ENCODE measurements at places on chromosomes 7 and 10.

- no peak for DNase-seq
Measured at GRCh38 chr10:109534193-109534592, 389.1 kb downstream of the XPNPEP1 start.

- DNase-seq, result no peak
Measured at GRCh38 chr10:12351889-12352288, 2.5 kb downstream of the CAMK1D start.

GRCh38 chr7:24842029-24842428 lies 84.8 kb upstream of the GSDME start:
- no peak for DNase-seq

DNA sequence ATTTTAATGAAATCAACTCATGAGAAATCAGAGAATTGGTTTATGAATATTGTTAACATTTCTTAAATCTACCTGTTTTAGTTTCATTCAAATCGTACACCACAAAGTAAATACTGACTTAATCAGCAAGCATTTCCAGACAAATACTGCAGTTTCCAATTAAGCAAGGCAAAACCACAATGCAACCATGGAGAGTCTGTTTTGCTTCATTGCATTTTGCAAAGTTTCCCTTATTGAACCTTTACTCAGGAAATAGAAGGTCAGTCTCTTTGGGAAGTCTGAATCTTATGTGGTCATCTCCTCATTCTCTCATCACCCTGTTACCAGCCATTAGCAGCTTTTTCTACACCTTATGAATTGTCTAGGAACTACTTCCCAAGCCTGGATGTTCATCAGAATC lies 400.5 kb downstream of the IPMK start:
- DNase-seq, result no peak

DNA sequence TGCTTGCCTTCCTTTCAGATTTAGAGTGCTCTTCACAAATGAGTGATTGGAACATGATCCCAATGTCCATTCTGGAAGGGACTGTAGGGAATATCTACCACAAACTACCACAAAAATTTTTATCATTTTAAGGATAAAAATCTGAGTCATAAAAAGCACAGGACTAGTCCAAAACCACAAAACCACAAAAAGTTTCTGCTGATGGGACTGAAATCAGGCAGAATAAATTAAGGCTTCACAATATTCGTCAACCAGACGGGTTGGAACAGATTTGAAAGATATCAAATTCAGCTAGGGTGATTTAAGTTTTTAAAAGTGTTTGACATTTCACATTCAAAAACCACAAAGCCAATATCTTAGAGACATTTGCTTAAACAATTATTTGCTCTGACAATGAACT lies 100.1 kb upstream of the PTN start:
- no peak for DNase-seq

- DNase-seq, result no peak
Measured at GRCh38 chr10:7003831-7004395, 406.9 kb downstream of the SFMBT2 start.

DNA sequence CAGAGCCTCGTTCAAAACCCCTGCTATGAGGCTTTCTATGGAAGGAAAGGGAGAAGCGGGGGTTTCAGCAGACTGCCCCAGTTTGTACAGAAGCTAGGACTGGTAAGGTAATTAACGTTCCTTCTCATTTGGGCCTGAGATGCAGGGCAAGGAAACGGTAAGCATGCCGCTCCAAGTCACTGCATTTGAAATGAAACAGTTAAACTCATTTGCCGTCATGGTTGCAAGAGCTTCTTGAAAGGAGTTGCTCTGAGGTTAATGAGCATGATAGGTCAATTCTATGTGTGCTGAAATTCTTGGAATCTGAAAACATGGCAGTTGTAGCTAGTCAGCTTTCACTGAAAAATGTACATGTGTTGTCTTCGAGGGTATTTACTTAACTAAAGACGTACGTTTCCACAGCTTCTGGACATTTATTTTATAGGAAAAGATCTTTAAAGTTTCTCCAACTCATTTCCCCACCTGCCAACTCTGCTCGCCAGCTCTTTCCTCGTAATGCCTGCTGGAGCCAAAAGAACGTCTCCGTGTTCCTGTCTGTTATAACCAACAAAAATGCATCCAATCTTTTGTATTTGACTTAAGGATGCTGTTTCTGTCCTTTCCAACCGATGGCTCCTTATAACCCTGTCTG lies 73.3 kb downstream of the ADAM12 start:
- DNase-seq, result peak; percentile 60

- no peak for DNase-seq
Measured at GRCh38 chr7:32616625-32617024, 121.3 kb downstream of the AVL9 start.

- no peak for DNase-seq
Measured at GRCh38 chr7:106982415-106982814, 62.1 kb upstream of the PRKAR2B start.

- DNase-seq, result no peak
Measured at GRCh38 chr10:123459371-123460091, 206.6 kb upstream of the GPR26 start.

- DNase-seq, result no peak
Measured at GRCh38 chr7:91824201-91824600, 56.3 kb downstream of the MTERF1 start.

GRCh38 chr10:227014-227413 lies 91.8 kb downstream of the ZMYND11 start:
- DNase-seq, result no peak

DNA sequence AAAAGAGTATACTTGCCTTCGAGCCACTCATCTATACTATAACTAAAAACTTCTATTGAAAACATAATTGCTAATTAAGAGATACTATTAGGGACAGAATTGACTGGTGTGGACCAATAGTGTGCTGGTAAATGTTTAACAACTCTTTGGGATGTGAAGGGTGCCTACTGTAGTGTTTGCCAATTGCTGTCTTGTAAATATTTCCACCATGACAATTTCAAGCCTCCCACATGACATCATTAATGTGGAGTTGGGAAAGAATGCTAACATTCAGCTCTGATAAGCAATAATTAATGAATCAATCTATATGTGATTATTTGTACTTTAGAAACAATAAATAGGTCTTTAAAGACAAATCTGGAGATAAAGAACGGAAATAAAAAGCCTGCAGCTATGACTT lies 136.8 kb downstream of the DGKB start:
- DNase-seq, result no peak

GRCh38 chr10:128859738-128860386 lies 607.2 kb upstream of the MGMT start:
- DNase-seq, result peak; percentile 24

DNA sequence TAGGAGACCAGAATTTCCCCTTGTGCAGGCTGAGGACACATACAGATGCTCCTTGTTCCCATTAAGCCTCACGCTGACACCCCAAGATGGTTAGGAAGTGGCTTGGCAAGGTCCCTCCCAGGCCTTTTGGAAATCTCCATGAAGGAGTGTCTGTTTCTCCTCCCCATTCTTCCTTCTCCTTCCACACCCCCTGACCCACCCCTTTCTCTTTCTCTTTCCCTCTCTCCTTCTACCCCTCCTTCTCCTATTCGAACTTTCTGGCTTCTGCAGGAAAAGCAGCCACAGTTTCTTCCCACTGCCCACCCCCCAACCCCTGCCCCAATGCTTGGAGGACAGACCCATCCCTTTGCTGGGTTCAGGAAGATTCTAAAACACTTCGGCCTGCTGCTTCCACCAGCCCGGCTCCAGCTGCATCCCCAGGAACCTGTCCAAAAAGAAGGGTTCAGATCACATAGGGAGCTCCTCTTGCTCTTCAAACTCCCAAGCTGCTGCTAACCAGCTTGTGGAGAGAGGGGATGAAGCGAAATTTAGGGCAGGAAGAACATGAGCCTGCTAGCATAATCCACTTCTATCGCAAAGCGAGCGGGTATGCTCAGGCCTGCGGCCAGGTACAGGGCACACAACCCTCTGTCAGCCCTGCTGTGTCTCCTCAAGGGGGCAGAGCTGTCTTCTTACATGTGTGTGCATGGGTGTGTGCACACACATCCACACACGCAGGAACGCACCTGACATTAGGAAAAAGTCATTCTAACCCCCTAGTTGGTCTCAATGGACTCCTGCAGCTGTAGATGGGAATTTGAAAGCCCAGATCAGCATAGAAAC lies 80.4 kb downstream of the PPP1R3C start:
- DNase-seq, result no peak

GRCh38 chr10:68586606-68587305 lies 26.6 kb downstream of the TET1 start:
- no peak for DNase-seq

GRCh38 chr10:125296598-125296997 lies 136.2 kb upstream of the CTBP2 start:
- no peak for DNase-seq

DNA sequence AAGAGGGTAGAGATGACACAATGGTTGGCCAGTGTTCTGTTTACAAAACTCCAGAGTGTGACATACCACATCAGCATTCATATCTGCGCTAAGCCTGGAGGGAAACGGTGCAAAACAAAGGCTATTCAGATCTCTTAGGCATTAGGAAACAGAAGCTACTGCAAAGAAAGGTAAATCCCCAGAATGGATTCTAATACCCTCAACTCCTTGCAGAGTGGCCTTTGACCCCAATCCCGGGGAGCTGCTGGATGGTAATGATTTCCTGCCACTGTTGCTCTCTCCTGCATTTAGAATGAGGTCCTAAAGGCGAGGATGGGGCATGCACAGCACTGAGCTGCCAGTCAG lies 65.2 kb downstream of the AOAH start:
- DNase-seq, result no peak

- DNase-seq, result no peak
Measured at GRCh38 chr10:44033008-44033407, 351.9 kb downstream of the CXCL12 start.

DNA sequence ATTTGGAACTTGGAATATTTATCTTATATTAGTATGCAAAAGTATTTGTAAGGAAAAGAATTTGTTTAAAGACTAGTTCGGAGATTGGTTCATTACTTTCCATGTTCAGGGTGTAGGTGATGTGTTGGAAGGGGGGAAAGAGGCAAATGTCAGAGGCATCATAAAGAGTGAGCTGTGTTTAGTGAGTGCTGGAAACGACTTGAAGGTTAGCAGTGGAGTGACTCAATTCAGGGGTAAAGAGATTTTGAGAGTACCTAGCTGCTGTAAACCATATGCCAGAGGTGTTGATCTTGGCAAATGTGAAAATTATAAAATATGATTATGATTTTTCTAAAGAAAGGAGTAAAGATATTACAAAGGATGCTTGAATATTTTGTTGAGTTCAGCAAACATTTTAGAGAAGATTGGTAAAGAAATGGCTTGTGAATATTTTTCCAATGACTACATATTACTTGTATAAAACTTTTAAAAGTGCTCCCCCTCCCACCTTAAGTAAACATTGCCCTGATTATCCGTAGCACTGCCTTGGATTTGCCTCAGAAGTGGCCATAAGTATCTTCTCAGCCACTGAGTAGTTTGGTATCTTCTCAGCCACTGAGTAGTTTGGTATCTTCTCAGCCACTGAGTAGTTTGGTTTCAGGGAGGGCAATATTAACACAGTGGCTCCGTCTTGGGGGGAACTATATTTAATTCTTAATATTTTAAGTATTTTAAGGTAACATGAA lies 51.5 kb downstream of the ZNRF2 start:
- DNase-seq, result no peak

DNA sequence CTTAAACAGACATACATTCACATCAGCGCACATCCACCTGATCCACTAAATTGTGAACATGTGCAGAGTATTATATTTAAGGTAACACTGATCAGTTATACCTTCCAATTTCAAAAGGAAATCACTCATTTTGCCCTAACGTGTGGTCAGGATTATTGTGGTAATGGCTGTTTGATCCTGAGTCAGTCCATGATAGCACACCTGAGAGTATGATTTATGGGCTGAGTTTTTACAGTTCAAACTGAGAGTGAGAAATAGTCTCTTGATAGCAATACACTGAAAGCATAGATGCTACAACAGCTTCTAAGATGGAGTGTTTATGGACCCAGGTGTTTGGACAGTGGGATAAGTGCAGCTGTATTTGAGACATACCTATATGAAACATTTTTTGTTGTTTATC lies 96.7 kb downstream of the KIF20B start:
- no peak for DNase-seq

- peak; percentile 57 for DNase-seq
Measured at GRCh38 chr10:78339251-78339650, 305.6 kb downstream of the RPS24 start.

DNA sequence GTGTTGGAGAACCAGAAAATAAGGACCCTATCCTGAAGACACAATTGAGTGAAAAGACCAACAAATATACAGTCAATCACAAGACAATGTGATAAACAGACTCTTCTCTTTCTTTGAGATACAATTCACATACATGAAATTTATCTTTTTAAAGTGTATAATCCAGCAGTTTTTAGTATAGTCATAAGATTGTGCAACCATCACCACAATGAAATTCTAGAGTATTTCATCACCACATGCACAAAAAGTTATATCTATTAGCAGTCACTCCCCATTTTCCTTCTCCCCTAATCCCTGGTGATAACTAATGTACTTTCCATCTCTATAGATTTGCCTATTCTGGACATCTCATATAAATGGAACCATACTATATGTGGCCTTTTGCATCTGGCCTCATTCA lies 8.2 kb upstream of the SORBS1 start:
- DNase-seq, result no peak

DNA sequence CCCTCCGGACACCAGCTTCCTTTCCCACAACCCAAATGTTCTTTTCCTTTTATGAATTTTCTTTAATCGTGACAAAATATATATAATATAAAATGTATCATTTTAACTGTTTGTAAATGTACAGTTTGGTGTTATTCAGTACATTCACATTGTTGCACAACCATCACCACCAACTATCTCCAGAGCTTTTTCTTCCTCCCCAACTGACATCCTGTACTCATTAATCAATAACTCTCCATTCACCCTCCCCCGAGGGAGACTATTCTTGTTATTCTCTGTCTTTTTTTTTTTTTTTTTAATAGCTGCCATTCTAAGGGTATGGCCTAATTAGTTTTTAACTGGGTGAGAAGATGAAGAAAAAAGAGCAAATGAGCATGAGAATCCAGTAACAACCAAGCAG lies 30.6 kb upstream of the ITGB1 start:
- DNase-seq, result no peak

DNA sequence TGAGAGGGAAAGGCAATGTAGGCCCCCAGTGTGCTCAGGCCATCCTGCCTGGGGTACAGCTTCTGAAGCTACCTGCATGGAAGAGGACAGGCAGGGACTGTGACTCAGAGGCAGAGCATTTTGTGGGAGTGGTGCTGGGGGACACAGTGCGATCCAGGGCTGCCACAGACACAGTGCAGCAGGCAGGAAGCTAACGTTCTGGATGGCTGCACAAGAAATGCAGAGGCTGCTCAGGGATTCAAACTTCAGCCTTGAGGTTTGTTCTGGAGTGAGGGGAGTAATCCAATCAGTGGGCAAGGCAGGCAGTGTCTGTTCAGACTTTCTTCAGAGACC lies 648.0 kb upstream of the IGFBP3 start:
- no peak for DNase-seq

DNA sequence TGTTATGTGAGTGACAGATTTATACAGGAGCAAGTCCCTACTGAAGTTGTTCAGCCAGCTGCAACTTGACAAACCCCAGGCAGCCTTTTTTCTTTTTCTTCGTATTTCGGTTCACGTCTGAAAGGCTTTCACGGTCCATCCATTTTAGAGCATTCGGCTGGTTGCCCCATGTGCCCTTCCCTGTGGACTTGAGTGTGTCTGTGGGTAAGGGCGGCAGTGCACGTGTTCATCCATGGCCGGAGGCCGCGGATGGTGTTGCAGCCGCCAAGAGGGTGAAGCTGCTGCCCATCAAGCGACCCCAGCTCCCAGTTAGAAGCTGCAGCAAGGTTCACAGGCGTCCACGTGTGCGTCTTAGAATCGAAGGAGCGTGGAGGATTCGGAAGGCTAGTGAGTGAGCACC lies 35.9 kb downstream of the PPP2R2D start:
- no peak for DNase-seq

Measured in esophagus muscularis mucosa (tissue), 4 donors.